Stimulated activated CD8-positive, alpha-beta memory T cell treated with anti-CD3 and anti-CD28 coated beads, Interleukin-4, amount 100 ng/mL, for 24 hours (primary cell): ENCODE measurements at places on chromosomes 7 and 10.

GRCh38 chr10:867807-868206, 63.7 kb downstream of the LARP4B start:
- no peak for DNase-seq

DNA sequence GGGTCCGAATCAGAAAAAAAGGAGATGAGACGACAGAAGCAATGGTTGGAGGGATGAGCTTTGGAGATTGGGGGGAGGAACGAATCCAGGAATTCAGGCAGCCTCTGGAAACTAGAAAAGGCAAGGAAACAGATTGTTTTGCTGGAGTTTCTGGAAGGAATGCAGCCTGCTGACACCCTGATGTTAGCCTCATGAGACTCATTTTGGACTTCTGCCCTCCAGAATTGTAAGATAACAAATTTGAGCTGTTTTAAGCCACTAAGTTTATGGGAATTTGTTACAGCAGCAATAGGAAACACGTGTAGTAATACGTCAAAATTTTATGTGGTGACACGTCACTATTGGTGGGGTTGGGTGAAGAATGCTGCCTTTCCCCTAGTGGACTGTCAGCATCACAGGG, 25.6 kb upstream of the NPS start:
- no peak for DNase-seq

DNA sequence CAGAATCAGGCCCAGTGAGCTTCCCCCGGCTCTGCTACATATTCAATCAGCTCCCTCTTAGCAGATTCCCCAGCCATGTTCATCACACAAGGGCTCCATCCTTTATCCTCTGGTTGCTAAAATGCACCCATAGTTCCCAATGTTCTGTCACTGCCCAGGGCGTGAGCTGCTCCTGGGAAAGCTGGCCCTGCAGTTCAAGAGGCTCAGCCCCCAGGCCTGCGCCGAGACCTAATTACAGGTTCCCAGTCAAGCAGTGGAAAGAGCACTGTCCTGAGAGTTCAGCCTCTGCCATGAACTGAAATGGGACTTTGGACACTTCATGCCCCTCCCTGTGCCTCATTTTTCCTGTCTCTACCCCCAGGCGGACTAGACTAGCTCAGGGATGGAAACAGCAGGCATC, 75.6 kb downstream of the GPR26 start:
- no peak for DNase-seq

GRCh38 chr7:11779864-11780674, 51.9 kb downstream of the THSD7A start:
- no peak for DNase-seq
